ENCODE measurements at places on chromosomes 5 and 9.

- no peak for DNase-seq
Observed at GRCh38 chr5:65927503-65928321, 1.3 kb downstream of the ERBIN start.

- no peak for DNase-seq
Observed at GRCh38 chr5:158737536-158738027, 362.1 kb downstream of the EBF1 start.

DNA sequence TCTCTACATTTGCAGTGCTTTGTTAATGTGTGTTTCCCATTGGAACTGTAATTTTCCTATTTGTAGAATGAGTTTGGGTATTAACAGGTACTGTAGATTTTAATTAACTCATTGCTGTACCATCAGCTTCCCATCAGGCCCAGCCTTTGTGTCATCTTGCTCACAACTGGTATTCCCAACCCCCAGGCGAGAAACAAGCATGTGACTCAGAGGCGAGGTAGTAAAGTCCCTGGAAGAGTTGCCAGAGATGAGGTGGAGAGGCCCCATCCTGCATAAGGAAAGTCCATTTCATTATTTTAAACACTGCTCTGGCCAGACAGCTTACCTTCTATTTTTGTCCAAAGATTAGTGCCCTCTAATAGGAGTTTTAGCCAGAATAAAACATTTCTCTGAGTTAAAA is 29.9 kb downstream of the ADCY2 start:
- no peak for DNase-seq

- no peak for DNase-seq
Observed at GRCh38 chr5:176406436-176407052, 9.8 kb downstream of the CLTB start.

DNA sequence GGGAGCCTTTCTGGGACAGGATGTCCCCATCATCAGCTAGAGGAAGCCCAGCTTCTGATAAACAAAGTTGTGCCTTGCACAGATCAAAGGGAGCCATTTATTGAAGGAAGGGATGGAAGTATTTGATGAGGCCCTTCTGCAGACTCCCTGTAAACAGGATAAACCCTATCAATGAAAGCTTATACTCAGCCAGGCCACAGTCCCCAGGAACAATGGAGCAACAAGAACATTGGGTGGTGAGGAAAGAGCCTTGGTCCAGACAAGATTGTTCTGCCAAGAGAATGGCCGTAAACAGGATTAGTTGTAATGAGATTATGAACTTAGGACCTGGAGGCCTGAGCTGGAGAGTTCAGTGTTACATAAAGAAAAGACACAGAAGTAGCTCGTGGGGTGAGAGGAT is 40.5 kb upstream of the LIFR start:
- no peak for DNase-seq
